NCI-H1694 (cell line): ENCODE measurements at places on chromosomes 7 and 10.

DNA sequence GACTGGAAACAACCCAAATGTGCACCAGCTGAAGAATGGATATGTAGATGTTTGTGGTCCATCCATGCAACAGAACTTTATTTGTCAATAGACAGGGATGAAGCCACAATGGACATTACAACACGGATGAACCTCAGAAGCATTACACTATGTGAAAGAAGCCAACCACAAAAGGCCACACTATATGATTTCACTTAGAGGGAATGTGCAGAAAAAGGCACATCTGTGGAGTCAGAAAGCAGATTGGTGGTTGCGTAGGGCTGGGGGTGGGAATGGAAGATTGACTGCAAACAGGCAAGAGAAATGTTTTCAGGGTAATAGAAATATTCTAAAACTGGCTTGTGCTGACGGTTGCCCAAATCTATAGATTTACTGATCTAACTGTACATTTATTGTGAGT is 34.3 kb upstream of the WASHC2A start:
- no peak for DNase-seq

- no peak for DNase-seq
These were observed 661.2 kb upstream of the GALNT17 start for GRCh38 chr7:70470746-70471145.

- DNase-seq, result no peak
These were observed 7.0 kb downstream of the MRPL43 start for GRCh38 chr10:100980311-100980710.

DNA sequence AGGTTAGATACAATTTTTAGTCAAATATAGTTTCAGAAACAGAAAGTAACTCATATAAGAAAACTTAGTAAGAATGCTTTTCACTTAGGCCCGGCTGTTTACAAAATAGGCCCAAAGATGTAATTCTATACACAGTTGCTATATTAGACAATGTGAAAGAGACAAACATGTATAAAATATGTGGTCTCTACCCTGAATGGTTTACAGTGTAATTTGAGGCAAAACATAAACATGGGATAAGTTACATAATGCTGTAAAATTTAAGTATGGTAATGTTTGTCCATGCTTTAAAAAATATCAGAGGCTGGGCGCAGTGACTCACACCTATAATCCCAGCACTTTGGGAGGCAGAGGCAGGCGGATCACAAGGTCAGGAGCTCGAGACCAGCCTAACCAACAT is 18.7 kb downstream of the KRIT1 start:
- DNase-seq, result no peak

- DNase-seq, result no peak
These were observed 14.7 kb downstream of the ZNF488 start for GRCh38 chr10:47369251-47369894.

- no peak for DNase-seq
These were observed 198.3 kb downstream of the RPS24 start for GRCh38 chr10:78231939-78232338.

DNA sequence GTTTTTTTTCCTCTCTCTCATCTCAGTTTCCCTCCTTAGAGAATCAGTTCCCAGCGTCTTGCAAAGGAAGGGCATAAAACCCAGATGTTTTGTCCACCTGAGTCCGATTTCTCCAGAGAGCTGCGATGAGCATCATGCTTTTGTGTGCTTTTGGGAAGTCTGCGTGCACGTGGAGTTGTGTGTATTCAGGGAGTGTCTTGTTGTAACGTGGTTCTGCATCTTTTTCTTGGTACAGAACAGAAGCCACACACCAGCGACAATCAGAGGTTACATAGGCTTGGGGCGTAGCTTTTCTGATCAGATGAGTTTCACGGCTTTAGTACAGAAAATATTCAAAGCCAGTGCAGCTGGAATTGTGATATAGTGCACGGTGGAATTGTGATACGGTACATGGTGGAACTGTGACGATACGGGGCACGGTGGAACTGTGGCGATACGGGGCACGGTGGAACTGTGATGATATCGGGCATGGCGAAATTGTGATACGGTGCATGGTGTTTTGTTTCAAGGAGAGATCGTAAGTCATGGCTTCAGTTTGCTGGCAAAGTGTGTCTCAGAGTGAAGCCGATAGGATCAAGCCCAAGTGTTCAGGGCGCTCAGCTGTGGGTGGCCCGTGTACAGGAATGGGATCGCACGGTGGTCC is 32.8 kb downstream of the FOXK1 start:
- no peak for DNase-seq

DNA sequence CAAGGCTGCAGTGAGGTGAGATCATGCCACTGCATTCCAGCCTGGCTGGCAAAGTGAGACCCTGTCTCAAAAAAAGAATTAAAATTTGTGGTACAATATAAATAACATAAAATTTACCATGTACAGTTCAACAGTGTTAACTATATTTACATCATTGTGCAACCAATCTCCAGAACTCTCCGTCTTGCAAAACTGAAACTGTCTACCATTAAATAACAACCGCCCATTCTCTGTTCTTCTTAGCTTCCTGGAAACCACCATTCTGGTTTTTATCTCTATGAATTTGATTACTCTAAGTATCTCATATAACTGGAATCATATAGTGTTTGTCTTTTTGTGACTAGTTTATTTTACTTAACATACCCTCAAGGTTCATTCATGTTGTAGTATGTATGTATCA is 167.6 kb downstream of the AUTS2 start:
- no peak for DNase-seq

DNA sequence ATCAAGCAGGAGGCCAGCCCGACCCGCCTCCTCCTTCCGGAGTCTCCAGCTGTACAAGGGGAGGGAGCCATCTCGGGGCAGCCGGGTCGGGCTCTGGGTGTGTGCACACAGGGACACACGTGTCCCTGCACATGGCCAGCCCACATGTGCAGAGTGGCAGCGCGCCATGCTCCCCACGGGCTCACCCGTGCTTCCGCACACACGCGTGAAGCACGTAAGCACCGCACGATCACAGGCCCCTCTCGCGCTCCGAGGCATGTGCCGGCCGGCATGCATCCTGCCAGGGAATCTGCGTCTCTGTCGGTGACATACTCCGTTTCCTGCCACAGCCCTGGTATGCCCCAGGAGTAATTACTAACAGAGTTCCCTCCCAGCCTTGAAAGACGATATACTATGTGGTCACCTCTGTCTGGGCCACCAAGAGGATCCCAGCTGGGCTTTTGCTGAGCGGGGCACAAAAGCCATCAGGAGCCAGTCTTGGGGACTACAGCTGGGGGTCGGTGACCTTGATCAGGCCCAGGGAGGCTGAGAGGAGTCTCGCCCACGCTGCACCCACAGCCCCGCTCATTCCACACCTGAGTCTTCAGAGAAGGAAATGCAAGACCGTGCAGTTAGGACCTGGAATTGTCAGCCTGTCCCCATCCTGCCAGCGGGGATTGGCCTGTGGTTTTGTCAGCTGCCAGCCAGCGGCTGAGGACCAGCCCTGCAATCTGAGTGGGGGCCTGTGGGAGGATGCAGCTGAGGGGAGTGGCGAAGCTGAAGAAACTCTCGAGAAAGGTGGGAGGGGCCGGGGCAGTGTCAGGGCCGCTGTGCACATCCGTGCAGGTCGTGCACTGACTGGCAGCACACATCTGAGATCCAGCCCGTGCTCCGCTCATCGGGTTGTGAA is 11.0 kb upstream of the LFNG start:
- DNase-seq, result no peak

- DNase-seq, result no peak
These were observed 146.6 kb downstream of the ATRNL1 start for GRCh38 chr10:115239761-115240160.

GRCh38 chr7:155021699-155022145 is 18.8 kb upstream of the PAXIP1 start:
- no peak for DNase-seq

DNA sequence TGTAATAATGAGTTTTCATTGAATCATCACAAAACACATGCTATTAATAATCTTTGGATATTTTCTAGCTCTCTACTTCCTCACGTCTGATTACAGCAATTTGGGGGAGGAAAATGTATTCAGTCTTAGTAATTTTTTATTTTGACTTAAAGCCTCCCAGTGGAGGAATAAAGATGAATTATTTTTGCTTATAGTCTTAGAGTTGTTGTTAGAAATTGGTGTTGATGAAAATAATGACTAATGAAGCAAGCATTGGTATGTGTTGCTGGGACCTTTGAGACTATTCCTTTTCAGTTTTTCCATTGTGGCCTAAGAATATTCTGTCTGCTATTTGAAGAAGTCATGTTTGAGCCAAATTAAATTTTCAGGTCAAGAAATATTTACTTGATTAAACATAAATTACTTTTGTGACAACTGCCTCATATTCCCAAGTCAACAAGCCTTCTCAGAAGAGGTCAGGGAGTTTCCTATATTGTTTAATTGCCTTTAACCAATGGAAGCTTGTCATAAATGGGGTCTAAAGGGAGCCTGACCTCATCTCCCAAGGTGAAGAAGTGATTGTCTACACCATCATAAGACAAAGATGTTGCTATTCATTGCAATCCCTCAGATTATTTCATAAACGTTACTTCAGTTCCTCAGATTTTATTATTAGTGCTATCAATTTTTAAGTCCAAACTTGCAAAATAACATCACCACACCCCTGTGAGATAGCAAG is 90.0 kb downstream of the ST7 start:
- no peak for DNase-seq
